Activated CD8-positive, alpha-beta memory T cell treated with anti-CD3 and anti-CD28 coated beads, Interleukin-2, amount 10 ng/mL, durations not matched to agents 7 days and 5 days (primary cell): ENCODE measurements at places on chromosomes 1 and 21.

DNA sequence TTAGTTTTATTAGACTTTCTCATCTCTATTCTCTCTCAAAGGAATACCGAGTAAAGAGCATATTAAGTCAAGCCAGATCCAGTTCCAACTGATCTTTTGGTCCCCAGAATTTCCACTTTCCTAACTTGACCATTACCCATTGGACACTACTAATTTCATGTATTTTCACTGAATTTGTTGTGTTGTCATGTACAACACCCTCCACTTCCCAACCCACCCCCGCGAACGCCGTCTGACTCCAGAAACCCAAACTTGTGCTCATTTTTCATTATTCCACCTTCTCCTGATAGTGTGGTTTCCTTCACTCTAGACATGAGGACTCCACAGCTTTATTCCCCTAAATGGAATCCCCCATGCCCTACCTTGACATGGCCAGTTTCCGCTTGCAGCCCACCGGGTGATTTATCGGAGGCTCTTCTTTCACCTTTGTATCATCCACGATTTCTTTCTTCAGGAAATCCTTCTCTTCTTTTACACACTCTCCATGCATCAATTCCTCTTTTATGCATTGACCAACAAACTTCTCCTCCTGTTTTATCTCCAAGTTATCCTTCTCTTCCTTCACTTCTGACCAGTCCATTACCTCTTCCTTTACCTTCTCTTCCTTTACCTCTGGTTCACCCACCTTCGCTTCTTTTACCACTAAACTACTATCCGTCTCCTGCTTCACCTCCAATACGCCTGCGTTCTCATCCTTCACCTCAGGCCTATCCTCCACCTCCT is 805 bp downstream of the ZNHIT6 start:
- DNase-seq, result no peak

DNA sequence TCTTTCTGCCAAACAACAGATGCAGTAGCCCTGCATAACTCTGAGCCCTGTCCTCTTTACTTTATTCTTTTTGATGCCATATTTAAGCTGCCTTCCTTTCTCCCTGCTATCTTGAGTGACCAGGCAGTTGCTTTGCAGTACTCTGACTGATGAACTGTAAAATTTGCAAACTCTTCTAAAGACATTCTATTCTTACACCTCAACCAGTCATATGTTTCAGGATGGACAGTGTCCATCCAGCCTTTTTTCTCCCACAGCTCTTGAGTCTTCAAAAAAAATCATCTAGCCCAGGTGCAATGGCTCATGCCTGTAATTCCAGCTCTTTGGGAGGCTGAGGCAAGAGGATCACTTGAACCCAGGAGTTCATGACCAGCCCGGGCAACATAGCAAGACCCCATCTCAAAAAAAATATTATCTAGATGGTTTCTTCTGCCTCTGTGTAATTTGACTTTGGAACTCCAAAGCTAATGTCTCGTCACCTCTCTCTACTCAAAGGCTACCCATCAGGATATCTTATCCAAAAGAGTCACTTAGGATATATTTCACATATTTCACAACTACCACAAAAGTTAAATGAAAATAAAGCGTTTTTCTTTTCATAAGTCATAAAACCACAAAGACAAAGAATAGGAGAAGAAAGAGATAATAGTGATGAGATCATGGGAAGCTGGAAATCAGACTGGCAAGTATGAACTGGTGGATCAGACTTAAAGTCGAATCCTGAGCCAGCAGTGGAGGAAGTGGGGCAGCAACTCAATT is 54.6 kb upstream of the IPO9 start:
- no peak for DNase-seq

DNA sequence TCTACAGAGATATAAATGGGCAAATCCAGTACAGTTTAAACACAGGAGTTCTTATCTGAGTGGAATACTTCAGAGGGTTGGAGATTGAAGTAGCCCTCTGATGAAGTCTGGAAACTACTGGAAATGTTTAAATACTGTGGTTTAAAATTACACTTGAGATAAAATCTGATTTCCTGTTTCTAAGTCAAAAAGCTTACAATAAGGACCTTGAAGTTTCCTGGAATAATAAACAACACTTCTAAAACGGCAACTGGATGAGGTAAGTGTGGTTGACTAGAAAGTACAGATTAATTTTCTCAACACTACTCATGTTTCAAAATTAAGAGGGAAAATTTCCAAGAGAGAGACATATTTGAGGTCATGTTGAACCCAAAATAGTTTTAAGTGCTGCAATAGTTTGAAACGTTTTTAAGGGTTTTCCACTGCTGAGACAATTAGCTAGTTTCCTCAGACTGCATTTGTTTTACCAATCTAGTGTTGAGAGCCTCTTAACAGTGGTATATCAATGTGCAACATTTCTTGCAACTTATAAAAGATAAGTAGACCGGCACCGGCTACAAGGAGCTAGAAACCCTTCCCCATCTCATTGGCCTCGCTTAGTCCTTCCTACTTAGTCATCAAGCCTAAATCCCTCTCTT is 27.4 kb downstream of the KCNA3 start:
- DNase-seq, result no peak

- DNase-seq, result no peak
These were observed 8.5 kb downstream of the CD5L start for GRCh38 chr1:157833145-157833544.

GRCh38 chr1:156112276-156113137 is 2.0 kb upstream of the LMNA start:
- DNase-seq, result no peak

- peak; percentile 73 for DNase-seq
These were observed 155.0 kb upstream of the EDN2 start for GRCh38 chr1:41639332-41639936.

- no peak for DNase-seq
These were observed 21.8 kb downstream of the DHRS3 start for GRCh38 chr1:12596007-12596821.

DNA sequence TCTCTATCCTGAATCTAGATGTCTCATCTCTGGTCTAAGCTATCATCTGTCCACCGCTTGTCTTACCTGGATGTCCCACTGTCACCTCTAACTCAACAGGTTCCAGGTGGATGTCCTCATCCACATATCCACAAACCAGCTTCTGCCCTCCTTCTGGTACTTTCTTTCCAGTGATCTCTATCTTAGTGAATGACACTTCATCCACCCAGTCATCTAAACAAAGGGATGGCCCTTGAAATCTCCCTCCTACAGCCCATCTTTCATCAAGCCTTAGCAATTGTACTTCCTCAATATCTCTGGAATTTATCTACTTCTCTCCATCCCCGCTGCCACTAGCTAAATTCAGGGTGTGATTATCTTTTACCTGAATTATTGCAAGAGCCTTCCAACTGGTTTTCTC is 33.9 kb upstream of the SERBP1 start:
- DNase-seq, result no peak

DNA sequence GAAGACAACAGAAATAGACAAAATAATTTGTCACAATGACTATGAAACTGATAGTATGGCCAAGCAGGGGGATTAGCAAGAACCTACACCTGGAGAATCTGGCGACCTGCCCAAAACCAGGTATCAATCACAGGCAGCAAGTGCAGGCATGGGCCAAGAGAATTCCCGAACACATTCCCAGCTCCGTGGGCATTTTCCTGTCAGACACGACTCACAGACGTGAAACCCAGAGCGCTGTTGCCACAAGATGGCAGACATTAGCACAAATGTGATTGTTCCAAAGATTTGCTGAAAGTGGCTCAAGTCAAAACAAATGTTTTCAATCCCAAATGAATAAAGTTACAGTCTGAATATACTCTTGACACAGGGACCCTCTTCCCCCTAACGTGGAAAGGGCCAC is 36.8 kb downstream of the HLCS start:
- no peak for DNase-seq

DNA sequence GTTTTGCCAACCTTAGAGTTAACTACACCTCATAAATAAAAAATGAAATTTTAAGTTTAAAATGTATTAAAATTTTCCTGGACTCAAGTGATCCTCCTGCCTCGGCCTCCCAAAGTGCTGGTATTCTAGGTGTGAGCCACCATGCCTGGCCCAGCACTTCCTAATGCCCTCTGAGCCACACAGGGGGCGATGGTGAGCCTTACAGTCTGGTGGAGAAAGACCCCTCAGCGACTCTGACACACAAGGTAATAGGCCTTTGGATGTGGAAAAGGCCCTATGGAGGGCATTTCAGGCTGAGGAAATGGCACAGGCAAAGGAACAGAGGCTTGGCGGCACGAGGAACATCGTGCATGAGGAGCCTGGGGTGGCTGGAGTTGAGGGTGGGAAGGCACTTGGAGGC is 6.7 kb downstream of the CITED4 start:
- no peak for DNase-seq

GRCh38 chr1:67836769-67837168 is 3.5 kb upstream of the GNG12 start:
- DNase-seq, result no peak

DNA sequence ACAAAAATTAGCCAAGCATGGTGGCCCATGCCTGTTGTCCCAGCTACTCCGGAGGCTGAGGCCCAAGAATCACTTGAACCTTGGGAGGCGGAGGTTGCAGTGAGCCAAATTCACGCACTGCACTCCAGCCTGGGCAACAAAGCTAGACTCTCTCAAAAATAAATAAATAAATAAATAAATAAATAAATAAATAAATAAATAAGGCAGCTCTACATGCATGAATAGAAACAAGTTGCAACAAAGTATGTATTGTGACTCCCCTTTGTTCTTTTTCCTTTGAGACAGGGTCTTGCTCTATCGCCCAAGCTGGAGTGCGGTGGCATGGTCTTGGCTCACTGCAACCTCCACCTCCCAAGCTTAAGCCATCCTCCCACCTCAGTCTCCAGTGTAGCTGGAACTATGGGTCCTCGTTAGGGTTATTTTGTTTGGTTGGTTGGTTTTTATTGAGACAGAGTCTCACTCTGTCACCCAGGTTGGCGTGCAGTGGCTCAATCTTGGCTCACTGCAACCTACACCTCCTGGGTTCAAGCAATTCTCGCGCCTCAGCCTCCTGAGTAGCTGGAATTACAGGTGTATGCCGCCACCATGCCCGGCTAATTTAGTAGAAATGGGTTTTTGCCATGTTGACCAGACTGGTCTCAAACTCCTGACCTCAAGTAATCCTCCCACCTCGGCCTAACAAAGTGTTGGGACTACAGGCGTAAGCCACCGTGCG is 8.0 kb downstream of the USP48 start:
- DNase-seq, result no peak

GRCh38 chr1:245939756-245940345 is 567.2 kb downstream of the SMYD3 start:
- DNase-seq, result no peak

- DNase-seq, result no peak
These were observed 748 bp upstream of the NIPAL3 start for GRCh38 chr1:24414775-24415333.
